ENCODE measurements at places on chromosomes 5 and 9. TPM values are rescaled to one million over a fixed set of nuclear protein-coding genes. Genes with fewer than 3 reads are reported as not detected.
A peak's percentile ranks its signal among the peaks of the same experiment; 100 is the strongest.

DNA sequence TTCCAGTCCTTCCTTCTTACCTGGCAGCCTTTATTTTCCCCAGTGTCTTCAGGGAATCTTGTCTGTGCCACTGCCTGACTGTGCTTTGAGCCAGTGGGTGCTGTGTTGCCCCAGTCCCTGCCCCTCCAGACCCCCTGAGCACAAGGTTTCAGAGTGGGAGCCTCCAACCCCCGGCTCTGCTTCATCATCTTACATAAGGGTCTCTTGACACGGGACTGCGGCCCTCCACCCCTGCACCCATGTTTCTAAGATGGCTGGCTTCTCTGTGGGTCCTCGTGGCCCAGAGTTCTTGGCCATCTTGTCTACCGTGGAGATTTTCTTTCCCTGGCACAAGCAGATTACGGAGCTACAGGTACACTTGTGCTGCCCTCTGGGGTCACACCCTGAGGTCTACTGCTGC is 194.1 kb downstream of the CACNA1B start:
- DNase-seq: no peak

DNA sequence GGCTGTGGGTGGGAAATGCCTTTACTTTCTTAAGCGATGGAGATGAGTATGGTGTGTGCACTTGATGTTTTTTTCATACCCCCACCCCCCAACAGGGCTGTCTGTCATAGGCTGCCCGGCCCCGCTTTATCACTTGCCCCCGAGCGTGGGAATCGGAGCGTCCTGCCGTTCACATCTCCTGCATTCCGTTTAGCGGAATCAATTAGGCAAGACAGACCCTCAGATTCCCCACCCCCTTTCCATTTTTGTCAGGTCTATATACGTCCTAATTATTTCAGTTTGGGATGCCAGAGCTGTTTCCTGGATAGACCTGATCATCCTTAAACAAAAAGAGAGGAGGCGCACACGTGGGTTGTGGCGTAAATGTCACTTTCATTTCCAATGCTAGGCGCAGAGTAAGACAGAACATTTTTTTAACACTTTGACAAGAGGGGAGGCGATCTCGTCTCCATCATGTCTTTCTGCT is 217.2 kb downstream of the MEF2C start:
- no peak for DNase-seq

DNA sequence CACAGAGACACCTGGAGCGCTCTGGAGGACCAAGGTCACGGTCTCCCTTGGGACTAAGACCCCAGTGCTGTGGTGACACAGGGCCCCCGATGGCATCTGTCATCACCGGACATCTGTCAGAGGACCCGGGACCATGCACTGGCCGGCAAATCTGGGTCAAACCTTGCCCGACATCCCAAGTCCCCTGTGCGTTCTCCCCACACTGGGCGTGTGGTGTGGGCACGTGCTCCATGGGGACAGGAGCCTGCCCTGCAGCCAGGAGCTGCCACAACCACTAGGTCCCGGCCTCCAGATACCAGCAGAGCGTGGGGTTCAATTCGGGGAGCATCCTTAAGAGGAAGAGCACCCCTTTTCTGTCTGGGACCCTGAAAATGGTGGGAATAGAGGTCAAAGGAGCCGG is 3.5 kb downstream of the AGPAT2 start:
- DNase-seq: no peak

GRCh38 chr9:92247296-92247695 is 46.2 kb downstream of the IARS1 start:
- DNase-seq: no peak

EHMT1 gene
- 79.3 TPM for total RNA-seq

- DNase-seq: no peak
These were observed 147.6 kb downstream of the KIAA0825 start for GRCh38 chr5:94470802-94471201.

GRCh38 chr9:3478549-3478953 is 47.2 kb downstream of the RFX3 start:
- no peak for DNase-seq

DNA sequence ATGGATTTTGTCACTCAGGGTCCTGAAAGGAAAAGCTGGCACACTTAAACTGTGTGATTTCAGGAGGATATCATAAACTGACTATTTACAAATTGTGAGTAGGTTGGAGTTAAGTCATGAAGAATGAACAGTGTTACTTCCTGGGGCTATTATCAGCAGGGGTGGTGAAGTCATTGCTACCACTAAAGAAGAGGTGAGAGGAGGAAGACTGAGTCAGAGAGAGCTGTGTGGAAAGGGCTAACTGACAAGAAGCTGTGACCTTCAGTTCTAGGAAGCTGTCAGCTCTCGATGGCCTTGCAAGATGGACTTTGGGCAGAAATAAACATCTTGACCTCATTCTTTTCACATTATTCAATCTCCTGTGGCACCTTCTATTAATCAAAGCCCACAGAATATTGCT is 72.3 kb upstream of the STARD4 start:
- DNase-seq: no peak

GRCh38 chr9:113185271-113185670 is 34.5 kb downstream of the SLC31A2 start:
- no peak for DNase-seq

TMEM245 gene
- total RNA-seq: 54.5 TPM

- no peak for DNase-seq
These were observed 22.9 kb upstream of the CMYA5 start for GRCh38 chr5:79666758-79667157.

- no peak for DNase-seq
These were observed 424.7 kb downstream of the RAB3C start for GRCh38 chr5:59007460-59008063.

GRCh38 chr5:169097374-169098326 is 203.3 kb downstream of the SLIT3 start:
- DNase-seq: no peak

GRCh38 chr9:76700916-76701315 is 63.3 kb upstream of the PCA3 start:
- DNase-seq: no peak

- no peak for DNase-seq
These were observed 7.2 kb upstream of the DUSP1 start for GRCh38 chr5:172777881-172778814.

DNA sequence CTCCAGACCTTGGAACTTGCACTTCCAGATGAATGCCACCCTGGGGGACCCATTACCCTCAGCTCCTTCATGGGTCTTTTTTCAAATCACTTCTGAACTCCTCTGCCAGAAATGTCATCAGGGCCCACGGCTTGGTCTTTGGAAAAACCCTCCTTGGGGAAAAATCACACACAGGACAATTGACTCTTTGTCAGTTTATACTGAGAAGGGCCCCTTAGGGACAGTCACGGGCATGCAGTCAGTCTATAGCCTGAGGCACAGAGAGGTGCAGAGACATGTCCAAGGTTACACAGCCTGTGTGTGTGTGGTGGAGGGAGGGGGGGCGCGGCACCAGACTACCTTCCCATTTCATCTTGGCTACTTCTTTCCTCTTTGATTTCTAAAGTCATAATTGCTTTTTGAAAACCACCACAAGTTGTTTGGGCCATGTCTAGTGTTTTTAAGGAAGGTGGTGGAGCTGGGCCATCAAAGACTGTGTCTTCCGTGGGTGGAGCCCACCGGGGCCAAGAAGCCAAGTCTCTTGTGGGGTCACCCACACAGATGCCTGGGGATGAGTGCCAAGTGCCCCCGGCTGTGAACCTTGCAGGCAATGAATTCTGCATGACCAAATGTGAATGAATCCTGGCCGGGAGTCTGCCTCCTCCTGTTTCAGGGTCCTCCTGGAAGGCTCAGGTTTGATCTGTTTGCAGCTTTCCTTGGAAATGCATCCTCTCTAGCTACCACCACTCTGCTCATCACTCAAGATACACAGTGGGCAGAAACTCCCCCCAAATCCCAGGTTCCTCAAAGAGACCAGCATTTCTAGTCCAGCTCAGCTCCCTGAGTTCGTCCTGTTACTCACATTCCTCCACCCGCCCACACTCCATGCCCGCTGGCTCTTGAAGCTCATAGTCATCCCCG is 200.1 kb upstream of the TBC1D2 start:
- DNase-seq: no peak

FBP1 gene
- 108 TPM for total RNA-seq

PCDHB14 gene
- 1.4 TPM for total RNA-seq

DNA sequence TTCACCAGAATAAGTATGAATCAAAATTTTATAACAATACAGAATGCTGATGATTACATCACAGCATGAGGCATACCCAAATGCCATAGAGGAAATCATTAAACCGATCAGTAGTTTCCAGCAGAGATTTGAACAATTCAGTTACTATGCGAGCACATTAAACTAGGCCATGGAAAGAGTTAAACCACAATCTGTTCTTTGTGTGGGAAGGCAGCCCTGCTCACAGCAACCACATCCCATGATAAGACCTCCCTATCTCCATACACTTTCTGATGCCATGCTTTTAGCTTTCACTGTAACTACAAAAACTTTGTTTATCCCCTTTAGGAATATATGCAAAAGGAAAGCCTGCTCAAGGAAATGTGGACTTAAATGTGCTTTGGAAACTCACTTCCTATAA is 4.5 kb downstream of the NFIB start:
- DNase-seq: no peak

DNA sequence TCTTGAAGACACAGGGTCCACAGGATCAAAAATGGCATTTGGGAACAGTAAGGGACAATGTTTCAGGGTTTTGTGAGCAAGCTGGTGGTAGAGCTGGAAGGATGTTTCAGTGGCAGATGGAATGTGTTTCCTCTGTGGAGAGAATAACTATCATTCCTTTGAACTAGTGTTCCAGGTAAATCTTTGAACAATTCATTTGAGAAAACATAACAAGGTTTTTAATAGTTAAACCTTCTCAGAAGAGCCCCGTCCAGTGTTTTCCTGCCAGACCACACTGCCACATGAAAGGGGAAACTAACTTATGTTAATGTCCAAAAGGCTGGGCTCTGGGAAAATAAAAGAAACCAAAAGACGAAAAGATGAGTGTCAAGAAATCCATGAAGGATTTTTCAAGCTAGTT is 207.0 kb upstream of the ZNF462 start:
- no peak for DNase-seq

GRCh38 chr5:172492097-172492840 is 37.9 kb upstream of the SH3PXD2B start:
- no peak for DNase-seq

SEMA5A gene
- 40.5 TPM for total RNA-seq

EPB41L4A gene
- 17.8 TPM for total RNA-seq

GRCh38 chr5:73280821-73281746 is 108.1 kb downstream of the TMEM174 start:
- peak; percentile 76 for DNase-seq

DNA sequence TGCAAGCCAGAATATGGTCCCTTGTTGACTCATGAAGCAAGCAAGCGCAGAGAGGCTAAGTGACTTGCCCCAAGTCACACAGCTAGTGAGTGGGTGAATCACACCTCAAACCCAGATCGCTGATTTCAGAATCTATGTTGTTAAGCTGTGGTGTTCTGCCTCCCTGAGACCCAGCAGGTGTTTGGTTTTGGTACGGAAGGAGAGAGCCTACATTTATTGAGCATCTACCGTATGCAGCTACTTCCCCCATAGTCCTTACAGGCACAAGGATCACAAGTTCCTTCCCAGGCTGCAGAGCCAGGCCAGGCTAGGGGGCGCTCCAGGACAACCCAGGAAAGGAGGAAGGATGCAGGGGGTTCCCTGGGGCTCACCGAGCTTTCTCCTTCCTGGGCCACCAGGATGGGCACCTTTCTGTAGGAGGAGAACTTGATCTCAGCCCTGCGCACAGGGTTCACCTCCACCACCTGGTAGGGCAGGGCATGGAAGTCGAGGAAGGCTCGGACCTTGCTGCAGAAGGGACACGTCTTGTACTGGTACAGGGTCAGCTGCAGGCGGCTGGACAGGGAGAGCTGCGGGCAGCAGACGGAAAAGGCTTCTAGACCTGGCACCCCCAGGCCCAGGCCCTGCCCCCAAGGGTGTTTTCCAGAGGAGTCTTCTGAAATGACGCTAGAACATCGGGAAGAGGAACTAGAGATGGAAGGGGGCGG is 2.5 kb downstream of the PTGES2 start:
- peak; percentile 71 for DNase-seq

IL5 gene
- not detected for total RNA-seq

- no peak for DNase-seq
These were observed 103.5 kb downstream of the GCNT1 start for GRCh38 chr9:76562511-76562911.

DNA sequence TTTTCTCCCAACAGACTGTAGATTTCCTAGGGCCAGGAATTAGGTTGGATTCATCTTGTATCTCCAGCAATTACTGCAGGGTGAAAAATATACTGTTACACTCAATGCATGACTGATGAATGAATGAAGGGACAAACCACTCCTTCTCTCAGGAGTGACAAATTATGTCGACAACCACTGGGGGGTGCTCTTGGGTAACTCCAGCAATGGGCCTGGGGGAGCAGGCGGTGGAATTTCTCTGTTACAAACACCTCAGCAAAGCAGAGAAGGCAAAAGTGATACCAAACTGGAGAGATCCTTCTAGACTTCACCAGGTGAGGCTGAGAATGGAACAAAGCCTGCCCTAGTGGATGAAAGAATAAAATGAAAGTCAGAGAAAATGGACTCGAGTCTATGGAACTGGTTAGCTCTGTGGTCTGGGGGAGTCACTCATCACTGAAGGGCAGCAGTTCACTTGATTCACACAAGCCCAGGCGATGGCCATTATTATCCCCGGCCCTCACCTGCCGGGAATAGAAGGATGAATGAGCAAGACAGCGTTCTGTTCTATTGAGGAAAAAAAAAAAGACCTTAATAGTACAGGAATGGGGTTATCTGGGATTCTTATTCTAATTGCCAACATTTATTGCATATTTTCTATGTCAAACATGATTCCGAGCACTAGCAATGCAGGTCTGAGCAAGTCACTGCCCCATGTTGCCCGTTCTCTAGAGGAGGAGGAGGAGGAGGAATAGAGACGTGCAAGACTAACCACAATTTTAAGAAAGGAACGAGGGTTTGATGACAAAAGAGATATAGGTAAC is 341.1 kb downstream of the ASTN2 start:
- DNase-seq: no peak

- DNase-seq: no peak
These were observed 122.3 kb downstream of the VAV2 start for GRCh38 chr9:133869674-133870405.

DNA sequence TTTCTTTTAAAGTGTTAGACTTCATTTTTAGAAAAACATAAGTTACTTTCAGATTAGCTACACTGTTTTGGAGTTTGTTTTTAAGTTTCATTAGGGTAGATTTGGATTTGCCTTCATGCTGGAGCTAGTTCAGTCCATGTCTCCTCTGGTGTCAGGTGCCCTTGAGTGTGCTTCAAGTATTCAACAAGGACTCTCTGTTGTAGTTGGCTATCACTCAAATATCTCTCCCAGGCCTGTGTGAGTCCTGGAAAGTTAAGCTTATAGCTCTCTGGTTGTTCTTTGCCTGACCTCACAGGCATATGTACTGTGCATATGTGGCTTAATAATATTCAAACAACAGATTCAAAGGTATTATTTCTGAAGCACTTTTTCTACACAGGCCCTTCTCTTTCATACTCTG is 45.4 kb downstream of the PTBP3 start:
- DNase-seq: no peak

GRCh38 chr5:176728831-176729251 is 81.5 kb upstream of the UNC5A start:
- no peak for DNase-seq

GRCh38 chr5:170429014-170429413 is 39.8 kb upstream of the KCNMB1 start:
- DNase-seq: no peak

Measured in upper lobe of left lung (tissue), 6 donors.